ENCODE measurements at places on chromosomes 11 and 22. TPM values are rescaled to one million over a fixed set of nuclear protein-coding genes. Genes with fewer than 3 reads are reported as not detected.
A peak's percentile ranks its signal among the peaks of the same experiment; 100 is the strongest.

DNA sequence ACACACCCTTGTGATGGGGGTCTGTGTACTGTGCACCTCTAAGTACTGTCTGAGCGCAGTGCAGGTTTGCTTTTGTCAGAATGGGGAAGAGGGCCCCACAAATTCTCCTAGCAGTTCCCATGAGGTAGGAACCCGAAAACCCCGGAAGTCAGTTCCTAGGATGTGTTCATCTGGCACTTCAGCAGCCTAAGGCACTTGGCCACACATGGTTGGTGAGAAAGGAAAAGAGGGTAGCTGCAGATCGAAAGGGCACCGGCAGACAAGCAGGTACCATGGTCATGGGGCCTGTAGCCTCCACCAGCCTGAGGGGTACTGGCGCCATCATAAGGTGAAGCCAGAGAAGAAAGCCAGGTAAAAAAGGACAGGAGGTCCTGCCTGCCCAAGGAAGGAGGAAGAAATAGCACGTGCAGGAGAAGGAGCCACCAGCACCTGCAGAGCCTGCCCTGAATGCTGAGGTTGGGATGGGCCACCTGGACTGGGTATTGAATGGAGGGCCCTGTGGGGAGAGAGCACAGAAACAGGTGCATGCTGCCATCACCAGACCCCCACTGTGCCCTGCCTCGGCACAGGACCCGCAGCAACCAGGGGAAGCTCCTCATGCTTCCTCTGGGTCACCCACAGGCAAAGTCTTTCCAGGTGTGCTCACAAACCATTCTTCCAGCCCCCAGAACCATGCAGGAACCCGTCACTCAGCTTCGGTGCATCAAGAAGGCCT is 8.1 kb upstream of the CASTOR1 start:
- no peak for DNase-seq
- H3K4me1 ChIP-seq, result peaks cover 37% of the 10 kb centered on the region
- peaks cover 58% of the 10 kb centered on the region for H3K36me3 ChIP-seq
- H3K4me3 ChIP-seq, result no peak overlapping the region

Gene SLC22A25
- not detected for total RNA-seq

Gene FGF3
- total RNA-seq, result not detected

Gene PRRG4
- total RNA-seq, result 22.9 TPM

DNA sequence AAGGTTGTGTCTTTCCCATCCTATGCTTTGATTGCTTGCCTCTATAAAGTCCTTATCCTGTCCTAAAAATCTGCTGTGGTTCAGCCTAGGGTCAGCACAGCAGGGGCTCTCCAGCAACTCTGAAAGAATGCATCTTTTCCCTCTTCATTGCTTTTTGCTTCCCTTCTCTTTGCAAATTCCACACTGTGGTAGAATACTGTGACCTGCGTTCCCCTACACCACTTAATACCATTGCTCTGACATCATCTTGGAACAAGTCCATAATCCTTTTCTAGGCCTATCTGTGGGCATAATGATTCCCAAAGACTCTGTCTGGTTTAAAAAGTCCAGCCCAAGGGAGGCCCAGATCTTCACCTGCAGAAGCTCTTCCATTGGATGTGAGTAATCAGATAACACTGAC is 177.7 kb downstream of the NAV2 start:
- no peak overlapping the region for H3K4me3 ChIP-seq
- H3K4me1 ChIP-seq, result peaks cover 11% of the 10 kb centered on the region
- no peak overlapping the region for H3K27ac ChIP-seq
- H3K27me3 ChIP-seq, result no peaks in the 10 kb centered on the region

- H3K27ac ChIP-seq, result no peak overlapping the region
- no peak overlapping the region for H3K4me3 ChIP-seq
- no peaks in the 10 kb centered on the region for H3K4me1 ChIP-seq
Observed at GRCh38 chr11:134557571-134558257, 145.7 kb upstream of the B3GAT1 start.

- peaks cover 63% of the 10 kb centered on the region for H3K36me3 ChIP-seq
- peak overlapping the region; percentile 27 for H3K27ac ChIP-seq
- peak overlapping the region; percentile 95 for H3K4me3 ChIP-seq
- no peaks in the 10 kb centered on the region for H3K27me3 ChIP-seq
- DNase-seq, result peak; percentile 56
- H3K4me1 ChIP-seq, result peaks cover 43% of the 10 kb centered on the region
Observed at GRCh38 chr22:37018815-37019308, 385 bp downstream of the TST start.

Gene CARD18
- not detected for total RNA-seq

Gene CDCA5
- 53.4 TPM for total RNA-seq

GRCh38 chr11:66363805-66364535 is 7.6 kb downstream of the SLC29A2 start:
- H3K4me3 ChIP-seq, result no peak overlapping the region
- no peaks in the 10 kb centered on the region for H3K27me3 ChIP-seq
- no peak overlapping the region for H3K27ac ChIP-seq
- peaks cover 76% of the 10 kb centered on the region for H3K36me3 ChIP-seq
- DNase-seq, result peak; percentile 75

Gene TYR
- total RNA-seq, result not detected

GRCh38 chr11:44066732-44067141 is 667 bp downstream of the ACCS start:
- DNase-seq, result peak; percentile 19
- H3K4me1 ChIP-seq, result no peaks in the 10 kb centered on the region
- peak overlapping the region; percentile 96 for H3K4me3 ChIP-seq
- no peaks in the 10 kb centered on the region for H3K27me3 ChIP-seq
- peak overlapping the region; percentile 98 for H3K27ac ChIP-seq

- peaks cover 9% of the 10 kb centered on the region for H3K4me1 ChIP-seq
- peak overlapping the region; percentile 15 for H3K27ac ChIP-seq
- H3K4me3 ChIP-seq, result peak overlapping the region; percentile 80
Observed at GRCh38 chr11:8870411-8871170, 40.4 kb upstream of the AKIP1 start.

GRCh38 chr11:116122697-116123472 is 618.7 kb upstream of the CADM1 start:
- no peaks in the 10 kb centered on the region for H3K4me1 ChIP-seq
- H3K36me3 ChIP-seq, result no peaks in the 10 kb centered on the region
- no peak overlapping the region for H3K4me3 ChIP-seq
- H3K27me3 ChIP-seq, result peaks cover 14% of the 10 kb centered on the region
- DNase-seq, result no peak

Gene ANO3
- total RNA-seq, result not detected

- DNase-seq, result no peak
- H3K27me3 ChIP-seq, result peaks cover 7% of the 10 kb centered on the region
- no peak overlapping the region for H3K4me3 ChIP-seq
- H3K4me1 ChIP-seq, result peaks cover 19% of the 10 kb centered on the region
Observed at GRCh38 chr22:30809086-30809485, 114.4 kb downstream of the OSBP2 start.

DNA sequence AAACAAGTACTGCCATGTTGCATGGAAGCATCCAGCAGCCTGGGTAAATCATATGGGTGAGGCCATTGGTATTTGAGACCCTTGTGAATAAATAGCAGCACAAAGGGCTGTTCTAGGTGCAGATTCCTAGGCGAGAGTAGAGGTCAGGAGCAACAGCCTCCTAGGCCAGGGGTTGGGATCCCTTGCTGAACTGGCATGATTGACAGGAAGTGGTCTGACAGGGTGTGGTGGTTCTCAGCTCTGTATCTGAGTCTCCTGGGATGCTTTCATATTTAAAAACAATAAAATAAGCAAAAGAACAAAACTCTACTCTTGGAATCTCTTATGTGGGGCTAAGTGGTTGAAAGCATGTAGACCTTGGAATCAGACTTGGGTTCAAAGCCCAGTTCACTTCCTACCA is 35.8 kb downstream of the INSC start:
- peaks cover 7% of the 10 kb centered on the region for H3K4me1 ChIP-seq
- H3K27ac ChIP-seq, result no peak overlapping the region
- no peak overlapping the region for H3K4me3 ChIP-seq
- no peaks in the 10 kb centered on the region for H3K27me3 ChIP-seq

GRCh38 chr11:133946541-133947318 is 10.0 kb downstream of the IGSF9B start:
- no peak overlapping the region for H3K4me3 ChIP-seq
- H3K27ac ChIP-seq, result no peak overlapping the region
- peaks cover 29% of the 10 kb centered on the region for H3K4me1 ChIP-seq
- DNase-seq, result no peak

Gene NPAS4
- not detected for total RNA-seq
